ENCODE measurements at places on chromosomes 2 and 18.

DNA sequence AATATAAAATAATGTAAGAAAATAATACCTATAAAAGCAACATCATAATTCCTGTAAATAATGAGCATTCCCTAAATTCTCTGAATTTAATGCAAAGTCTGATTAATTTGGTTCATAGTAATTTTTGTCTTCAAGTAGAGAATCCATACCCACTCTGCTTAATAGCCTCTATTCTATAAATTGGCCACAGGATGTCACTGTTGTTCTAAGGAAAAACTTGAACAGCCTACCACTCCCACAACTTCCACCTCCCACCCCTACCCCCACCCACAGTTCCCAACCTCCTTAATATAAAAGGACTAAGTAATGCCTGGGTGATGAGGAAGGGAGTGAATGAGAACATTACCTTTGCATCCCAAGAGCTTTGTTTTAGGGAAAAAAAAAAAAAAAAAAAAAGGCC, 27.2 kb upstream of the BBS5 start:
- no peak for DNase-seq

GRCh38 chr2:122414902-122415301, 659.5 kb downstream of the TSN start:
- DNase-seq, result no peak

- DNase-seq, result no peak
These were observed 41.6 kb downstream of the FER1L5 start for GRCh38 chr2:96683972-96684820.

GRCh38 chr18:78742218-78742745, 237.3 kb upstream of the SALL3 start:
- no peak for DNase-seq

- no peak for DNase-seq
These were observed 24.0 kb downstream of the RAX start for GRCh38 chr18:59249199-59249774.

GRCh38 chr2:100142393-100142792, at the start of gene AFF3:
Gene AFF3 (minus strand): TSS chr2:100142590. CDS start chr2:100104454, 38,136 bp downstream.
- peak; percentile 5 for DNase-seq

GRCh38 chr2:15389326-15389700, 171.8 kb downstream of the NBAS start:
- DNase-seq, result no peak

- DNase-seq, result no peak
These were observed 1.3 kb upstream of the PSMD14 start for GRCh38 chr2:161306919-161307318.

- DNase-seq, result no peak
These were observed 150.0 kb upstream of the GALNT5 start for GRCh38 chr2:157107460-157107859.

- DNase-seq, result no peak
These were observed 33.9 kb downstream of the RAB31 start for GRCh38 chr18:9741793-9742523.

- DNase-seq, result no peak
These were observed 154.5 kb upstream of the RASGRP3 start for GRCh38 chr2:33321876-33322483.

- no peak for DNase-seq
These were observed 25.3 kb downstream of the SMAD7 start for GRCh38 chr18:48925491-48925780.

GRCh38 chr2:240556553-240557100, 1.2 kb downstream of the ANKMY1 start:
- peak; percentile 77 for DNase-seq

DNA sequence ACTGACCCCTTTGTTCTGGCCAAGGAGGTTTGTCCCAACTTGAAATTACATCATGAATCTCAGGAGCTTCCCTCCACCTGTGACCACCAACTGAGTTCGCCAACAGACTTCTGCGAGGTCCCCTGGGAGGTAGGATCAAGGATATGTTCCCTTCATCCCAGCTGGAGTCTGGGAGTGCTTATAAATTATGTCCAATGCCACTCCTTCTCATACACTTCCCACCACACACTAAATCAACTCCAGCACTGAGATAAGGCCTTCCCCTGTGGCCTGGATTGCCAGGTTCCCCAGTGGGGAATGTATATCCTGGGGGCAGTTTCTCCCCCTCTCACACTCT, 99.2 kb downstream of the RND3 start:
- no peak for DNase-seq

DNA sequence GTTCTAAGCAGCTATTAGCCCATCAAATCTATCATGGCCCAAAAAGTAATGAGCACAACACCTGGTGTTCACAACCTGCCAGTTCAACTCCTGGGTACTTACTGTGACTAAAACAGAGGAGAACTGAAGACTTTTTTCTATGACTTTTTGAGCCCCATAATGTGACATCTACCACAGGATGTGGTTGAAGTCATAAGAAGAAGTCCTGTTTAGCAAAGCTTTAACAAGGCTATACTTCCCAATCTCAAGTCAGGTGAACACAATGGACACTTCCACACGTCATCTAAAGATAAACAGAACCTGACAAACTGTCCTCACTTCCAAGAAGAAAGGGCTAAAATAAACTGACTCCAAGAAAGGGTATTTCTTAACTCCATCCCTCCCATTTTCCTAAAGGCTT, 138.8 kb downstream of the ATAD2B start:
- no peak for DNase-seq

DNA sequence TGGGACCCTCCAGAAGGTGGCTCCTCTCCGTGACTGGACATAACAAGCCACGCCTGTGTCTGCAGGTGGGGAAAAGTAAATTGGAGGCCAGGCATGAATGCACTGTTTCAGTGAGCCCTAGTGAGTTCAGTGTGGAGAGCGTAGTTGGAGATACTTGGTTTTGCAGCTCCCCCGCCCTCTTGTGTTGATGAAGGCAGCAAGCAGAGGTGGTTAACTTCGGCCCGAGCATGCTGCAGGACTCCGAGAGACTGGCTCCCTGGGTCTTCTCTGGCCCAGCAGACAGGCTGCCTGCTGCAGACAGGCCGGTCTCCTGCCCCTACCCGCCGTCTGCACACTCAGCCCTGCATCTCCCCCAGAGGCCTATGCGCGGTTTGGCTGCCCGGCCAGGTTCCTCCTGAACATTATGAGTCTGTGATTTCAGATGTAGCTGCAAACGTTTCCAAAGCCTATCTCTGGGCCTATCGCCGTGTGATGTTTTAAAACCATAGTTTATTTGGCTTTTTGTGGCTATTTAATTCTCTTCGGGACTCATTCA, 102.4 kb downstream of the LDLRAD4 start:
- DNase-seq, result no peak

- DNase-seq, result no peak
These were observed 209.8 kb downstream of the KCNJ3 start for GRCh38 chr2:154908327-154908726.

- no peak for DNase-seq
These were observed 65.1 kb downstream of the USP34 start for GRCh38 chr2:61405813-61406212.

GRCh38 chr2:68764041-68764805, 29.6 kb downstream of the ARHGAP25 start:
- DNase-seq, result no peak

DNA sequence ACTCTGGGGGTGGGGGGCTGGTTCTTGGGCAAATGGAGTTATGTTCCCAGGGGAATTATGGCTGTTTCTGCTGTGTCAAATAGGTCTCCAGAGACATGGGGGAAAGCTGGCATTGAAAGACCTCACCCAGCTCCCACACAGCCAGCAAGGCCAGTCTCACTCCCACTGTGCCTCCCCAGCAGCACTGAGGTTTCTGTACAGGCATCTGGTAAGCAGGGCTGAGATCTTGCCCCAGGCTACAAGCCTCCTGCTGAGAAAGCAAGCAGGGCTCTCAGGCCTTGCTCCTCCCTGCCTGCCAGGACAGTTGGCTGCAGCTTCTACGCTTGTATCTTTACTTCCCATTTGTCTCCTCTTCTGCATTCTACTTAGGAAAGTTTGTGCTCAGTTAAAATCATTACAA, 50.5 kb upstream of the FHOD3 start:
- no peak for DNase-seq

GRCh38 chr2:144310889-144311608, 208.9 kb downstream of the ZEB2 start:
- no peak for DNase-seq

GRCh38 chr2:7607441-7608173, 690.4 kb downstream of the RNF144A start:
- DNase-seq, result no peak

DNA sequence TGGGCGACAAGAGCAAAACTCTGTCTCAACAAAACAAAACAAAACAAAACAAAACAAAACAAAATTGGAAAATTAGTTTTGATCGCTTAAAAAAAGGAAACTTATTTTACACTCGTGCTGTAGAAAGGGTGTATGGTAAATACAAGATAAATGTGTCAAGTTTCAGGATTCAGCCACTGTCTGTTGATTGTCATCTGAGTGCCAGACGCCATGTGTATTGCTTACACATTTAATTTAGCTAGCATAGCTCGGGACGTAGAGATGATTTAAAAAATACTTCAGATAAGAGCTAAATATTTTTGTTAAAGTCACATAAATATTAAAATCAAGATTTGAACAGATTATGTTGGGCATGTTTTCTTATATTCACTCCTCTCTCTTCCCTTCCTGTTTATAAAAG, 568.1 kb upstream of the ZNF804A start:
- no peak for DNase-seq

DNA sequence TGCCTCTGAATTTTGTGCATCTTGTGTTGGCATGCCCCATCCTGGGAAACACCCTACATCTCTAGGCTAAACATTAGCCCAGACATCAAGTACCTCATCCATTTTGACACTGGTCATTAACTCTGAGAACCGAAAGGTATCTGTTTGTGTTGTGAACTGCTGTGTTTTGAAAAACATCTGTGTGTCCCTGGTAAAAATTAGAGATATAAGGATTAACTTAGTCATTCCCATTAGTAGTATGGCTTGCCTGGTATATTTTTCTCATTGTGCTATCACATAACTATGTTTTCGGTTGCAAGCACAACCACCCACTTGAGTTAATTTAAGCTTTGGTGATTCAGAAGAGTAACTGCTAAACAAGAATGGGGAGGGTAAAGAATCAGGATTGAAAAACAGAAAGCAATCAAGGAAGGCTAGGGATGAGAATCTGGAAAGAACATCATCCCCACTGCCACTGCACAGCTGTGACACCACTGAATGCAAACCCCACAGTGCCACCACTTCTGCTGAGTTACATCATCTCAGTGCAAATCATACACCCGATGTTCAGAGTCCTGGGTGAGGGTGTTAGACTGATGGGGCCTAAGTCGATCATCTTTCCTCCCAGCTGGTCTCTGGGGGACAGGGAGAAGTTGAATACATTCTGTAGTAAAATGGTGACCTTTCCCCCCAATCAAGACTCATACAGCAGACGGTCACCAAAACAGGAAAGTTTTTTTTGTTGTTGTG, 234.0 kb downstream of the EPHA4 start:
- DNase-seq, result no peak

DNA sequence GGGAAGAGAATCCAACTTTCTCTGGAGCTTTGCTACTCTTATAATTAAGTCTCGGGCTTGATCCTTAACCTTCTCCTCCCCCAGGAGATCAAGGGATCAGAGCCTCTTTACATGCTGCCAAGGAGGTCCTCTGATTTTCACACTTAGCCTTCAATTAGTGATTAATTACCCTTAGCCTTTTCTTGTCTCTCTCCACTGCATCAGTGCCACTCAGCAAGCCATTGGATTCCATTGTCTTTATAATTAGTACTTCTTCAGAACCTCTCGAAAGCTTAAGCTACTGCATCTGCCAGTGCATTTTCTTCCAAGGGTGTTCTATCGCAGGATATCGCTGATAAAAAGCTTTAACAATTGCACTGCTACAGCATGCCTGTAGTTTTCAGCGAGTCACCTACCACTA, 477.0 kb upstream of the MEIS1 start:
- DNase-seq, result no peak

GRCh38 chr2:113973810-113974209, 83.9 kb downstream of the ACTR3 start:
- no peak for DNase-seq

DNA sequence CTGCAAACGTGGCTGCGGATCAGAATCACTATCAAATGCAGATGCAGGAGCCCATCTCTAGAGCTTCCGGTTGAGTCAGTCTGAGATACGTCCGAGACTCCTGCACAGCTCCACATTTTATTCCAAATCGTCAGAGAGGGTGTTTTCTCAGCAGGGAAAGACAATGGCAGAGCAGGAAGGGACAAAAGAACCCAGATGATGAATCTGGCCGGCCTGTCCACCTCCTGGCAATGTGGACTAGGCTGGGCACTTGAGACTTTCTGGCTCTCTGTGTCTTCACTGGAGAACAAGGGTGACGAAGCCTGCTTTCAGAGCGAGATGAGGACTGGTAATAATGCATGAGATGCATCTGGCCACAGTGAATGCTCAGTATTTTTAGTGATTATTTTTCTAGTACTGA, 255.9 kb upstream of the MYT1L start:
- no peak for DNase-seq

- no peak for DNase-seq
These were observed 21.0 kb downstream of the MIB1 start for GRCh38 chr18:21761471-21762115.

- no peak for DNase-seq
These were observed 17.7 kb downstream of the SRSF7 start for GRCh38 chr2:38733300-38733971.

- DNase-seq, result no peak
These were observed 41.9 kb downstream of the TRAPPC8 start for GRCh38 chr18:31901063-31901462.

- no peak for DNase-seq
These were observed 20.0 kb downstream of the MPP4 start for GRCh38 chr2:201678401-201678800.

DNA sequence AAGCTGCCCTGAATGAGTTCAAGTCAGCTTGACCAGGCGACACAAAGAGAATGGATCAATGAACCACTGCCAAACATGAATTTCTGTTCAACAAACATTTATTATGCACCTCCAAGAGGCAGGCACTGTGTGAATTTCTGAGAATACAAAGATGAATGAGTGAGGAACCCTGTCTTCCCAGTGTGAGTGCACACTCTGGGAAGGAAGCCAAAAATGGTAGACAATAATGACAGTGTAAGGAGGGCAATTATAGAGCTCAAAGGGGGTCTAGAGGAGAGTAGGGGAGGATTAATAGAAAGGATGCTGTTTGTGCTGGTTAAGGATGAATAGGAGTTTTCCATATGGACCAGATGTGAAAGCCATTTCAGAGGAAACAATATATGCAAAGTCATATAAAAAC, 213.4 kb downstream of the DCC start:
- DNase-seq, result no peak

- DNase-seq, result no peak
These were observed 600.8 kb downstream of the CPS1 start for GRCh38 chr2:211157211-211157610.

GRCh38 chr2:99880148-99880963, 262.0 kb downstream of the AFF3 start:
- no peak for DNase-seq

- DNase-seq, result no peak
These were observed 139.0 kb upstream of the NXPH2 start for GRCh38 chr2:138919120-138919747.

GRCh38 chr2:69939722-69940121, 21.7 kb downstream of the ASPRV1 start:
- DNase-seq, result no peak

DNA sequence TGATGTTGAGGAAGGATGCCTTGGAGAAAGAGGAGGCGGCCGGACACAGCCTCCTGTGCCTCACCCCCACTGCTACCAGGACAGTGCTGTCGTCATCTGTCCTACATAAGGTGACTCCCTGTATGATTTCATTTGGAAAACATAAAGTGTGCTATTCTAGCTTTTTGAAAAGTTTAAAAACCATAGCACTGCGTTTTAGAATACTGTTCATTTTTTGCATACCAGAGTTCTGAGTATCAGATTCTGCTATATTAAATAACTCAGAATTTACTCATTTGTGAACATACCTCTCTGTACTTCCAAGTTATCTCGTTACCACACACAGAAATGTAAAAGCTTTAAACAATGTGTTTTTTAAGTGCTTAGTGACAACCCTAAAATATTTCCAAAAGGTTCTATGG, 302.9 kb downstream of the LRRTM1 start:
- DNase-seq, result no peak

All from activated CD4-positive, alpha-beta T cell treated with anti-CD3 and anti-CD28 coated beads, Interleukin-2, amount 50 U/mL, for 1 hour (primary cell).